ENCODE measurements at places on chromosomes 7 and 10. TPM values are rescaled to one million over a fixed set of nuclear protein-coding genes. Genes with fewer than 3 reads are reported as not detected.

Gene AKR1B15
- total RNA-seq: not detected

Gene TAS2R3
- total RNA-seq: 0.44 TPM

Gene MRPS33
- 17.2 TPM for total RNA-seq

Gene ZCCHC24
- 4.0 TPM for total RNA-seq

Gene BTBD16
- under 0.01 TPM for total RNA-seq

Gene HECW1
- not detected for total RNA-seq

Gene JAZF1
- 1.4 TPM for total RNA-seq

Gene SORCS1
- not detected for total RNA-seq

Gene PNLIPRP1
- total RNA-seq: not detected

Gene ERVW-1
- not detected for total RNA-seq

Gene PLXDC2
- total RNA-seq: 0.87 TPM

Gene PIK3CG
- total RNA-seq: 3.5 TPM

Gene C1QL3
- 0.65 TPM for total RNA-seq

Gene AKR1D1
- not detected for total RNA-seq

Gene ATG9B
- under 0.01 TPM for total RNA-seq

Gene C7orf33
- total RNA-seq: not detected

Gene TMEM229A
- total RNA-seq: not detected

Gene HKDC1
- total RNA-seq: not detected

Gene SLC25A28
- total RNA-seq: 8.3 TPM

Gene SPAM1
- not detected for total RNA-seq

Gene CNPY1
- total RNA-seq: not detected

Gene HTR7
- under 0.01 TPM for total RNA-seq

Gene PNPLA8
- total RNA-seq: 20.5 TPM

Gene ST8SIA6
- 0.87 TPM for total RNA-seq

Gene AEBP1
- total RNA-seq: 19.8 TPM

Gene PHKG1
- 0.20 TPM for total RNA-seq

Gene GPR26
- not detected for total RNA-seq

Gene AOC1
- not detected for total RNA-seq

Gene VAX1
- not detected for total RNA-seq

Gene PNLIP
- not detected for total RNA-seq

Gene CCDC126
- total RNA-seq: 13.9 TPM

Gene SNX8
- 6.5 TPM for total RNA-seq

Gene SAP25
- total RNA-seq: not detected

Gene CFAP69
- 0.44 TPM for total RNA-seq

Gene PSD
- total RNA-seq: 0.60 TPM

Gene DDC
- not detected for total RNA-seq

Gene CHRM2
- total RNA-seq: not detected

Measured in lung microvascular endothelial cell (primary cell).